T-helper 2 cell treated with Interferon-gamma antibody and Interleukin-4, amounts not matched to agents 5 μg/mL and 100 μg/mL, for 36 hours (primary cell): ENCODE measurements at places on chromosomes 16 and 17.

DNA sequence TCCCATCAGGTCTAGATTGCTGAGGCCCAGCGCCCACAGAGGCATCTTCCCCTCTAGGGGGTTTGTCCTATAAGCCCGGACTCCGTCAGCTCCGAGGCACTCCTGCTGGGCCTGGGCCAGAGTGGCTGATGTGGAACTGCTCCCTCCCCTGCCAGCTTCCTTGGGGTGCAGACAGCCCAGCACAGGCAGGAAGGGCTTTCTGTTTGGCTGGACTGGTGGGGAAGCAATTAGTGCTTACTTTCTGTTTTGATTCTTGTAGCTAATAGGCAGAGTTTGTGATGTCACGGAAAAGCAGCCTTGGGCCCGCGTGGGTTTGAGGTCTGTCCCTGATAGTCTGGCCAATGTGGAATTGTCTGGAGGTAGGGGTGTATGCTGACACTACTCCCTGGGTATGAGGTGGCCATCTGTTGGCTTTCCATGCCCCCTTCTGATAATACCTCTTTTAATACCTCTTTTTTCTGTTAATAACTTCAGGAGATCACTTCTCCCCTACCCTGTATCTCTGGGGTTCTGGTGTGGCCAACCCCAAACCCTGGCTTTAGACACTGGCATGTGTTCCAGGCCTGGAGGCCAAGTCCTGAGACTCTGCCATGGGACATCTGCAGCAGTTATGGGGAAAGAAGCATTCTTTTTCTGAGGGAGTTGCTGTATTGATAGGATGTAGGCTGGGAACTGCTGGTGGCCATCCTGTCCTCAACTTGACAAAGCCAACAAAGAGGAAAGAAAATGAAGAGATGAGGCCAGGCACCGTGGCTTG is 190.9 kb downstream of the RAB11FIP4 start:
- no peak for DNase-seq
- peaks cover 4% of the 10 kb centered on the region for H3K4me1 ChIP-seq
- H3K27ac ChIP-seq, result no peak overlapping the region
- H3K36me3 ChIP-seq, result no peaks in the 10 kb centered on the region

GRCh38 chr16:31458073-31458843 is 1.0 kb upstream of the ARMC5 start:
- no peaks in the 10 kb centered on the region for H3K27me3 ChIP-seq
- DNase-seq, result peak; percentile 54
- H3K36me3 ChIP-seq, result peaks cover 30% of the 10 kb centered on the region
- peak overlapping the region; percentile 88 for H3K4me3 ChIP-seq

GRCh38 chr16:86077243-86077940 is 178.4 kb downstream of the IRF8 start:
- H3K27ac ChIP-seq, result no peak overlapping the region
- H3K4me3 ChIP-seq, result no peak overlapping the region

GRCh38 chr17:70437656-70438055 is 268.3 kb downstream of the KCNJ2 start:
- no peaks in the 10 kb centered on the region for H3K4me1 ChIP-seq
- H3K36me3 ChIP-seq, result no peaks in the 10 kb centered on the region
- H3K4me3 ChIP-seq, result no peak overlapping the region
- DNase-seq, result no peak
- H3K27me3 ChIP-seq, result no peaks in the 10 kb centered on the region

- no peaks in the 10 kb centered on the region for H3K36me3 ChIP-seq
- no peak overlapping the region for H3K4me3 ChIP-seq
- no peak overlapping the region for H3K27ac ChIP-seq
- H3K27me3 ChIP-seq, result no peaks in the 10 kb centered on the region
These were observed 4.4 kb downstream of the SERPINF2 start for GRCh38 chr17:1746975-1747543.

- peak overlapping the region; percentile 99 for H3K27ac ChIP-seq
- H3K4me3 ChIP-seq, result peak overlapping the region; percentile 93
- peaks cover 58% of the 10 kb centered on the region for H3K4me1 ChIP-seq
These were observed 2.9 kb downstream of the RNASEK start for GRCh38 chr17:7014995-7015958.

DNA sequence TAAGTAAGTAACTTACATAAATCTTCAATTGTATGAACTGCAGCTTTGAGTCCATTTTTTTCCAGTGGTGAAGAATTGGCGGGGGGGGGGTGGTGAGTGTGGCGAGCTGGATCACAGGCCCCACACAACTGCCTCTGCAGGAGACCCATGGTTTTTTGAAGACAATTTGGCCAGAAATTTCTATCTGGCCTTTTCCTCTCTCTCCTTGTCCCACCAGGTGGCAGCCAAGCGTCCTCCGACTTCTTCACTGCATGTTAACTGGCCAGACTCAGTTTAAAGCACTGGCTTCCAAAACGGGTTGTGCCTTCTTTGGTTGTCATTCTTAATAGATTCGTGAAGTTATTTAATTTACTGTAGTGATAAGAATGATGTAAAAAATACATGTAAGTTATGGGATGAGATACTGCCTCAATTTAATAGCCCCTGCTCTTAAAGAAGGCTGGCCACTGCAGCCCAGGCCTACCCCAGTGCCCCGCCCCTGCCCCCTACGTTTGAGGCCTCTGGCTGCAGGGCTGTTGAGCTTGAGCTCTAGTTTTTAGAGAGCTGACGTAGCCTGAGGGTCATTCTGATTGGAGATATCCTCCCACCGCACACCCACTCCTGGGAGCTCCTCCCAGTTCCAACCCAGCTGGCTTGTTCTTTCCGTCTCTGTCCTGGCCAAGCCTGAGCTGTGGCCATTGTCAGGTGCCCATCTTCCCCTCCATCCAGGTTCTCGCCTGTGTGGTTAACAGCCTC is 36.4 kb downstream of the AKAP1 start:
- H3K27ac ChIP-seq, result no peak overlapping the region
- peaks cover 17% of the 10 kb centered on the region for H3K36me3 ChIP-seq
- H3K27me3 ChIP-seq, result no peaks in the 10 kb centered on the region
- H3K4me3 ChIP-seq, result no peak overlapping the region
- H3K4me1 ChIP-seq, result no peaks in the 10 kb centered on the region

DNA sequence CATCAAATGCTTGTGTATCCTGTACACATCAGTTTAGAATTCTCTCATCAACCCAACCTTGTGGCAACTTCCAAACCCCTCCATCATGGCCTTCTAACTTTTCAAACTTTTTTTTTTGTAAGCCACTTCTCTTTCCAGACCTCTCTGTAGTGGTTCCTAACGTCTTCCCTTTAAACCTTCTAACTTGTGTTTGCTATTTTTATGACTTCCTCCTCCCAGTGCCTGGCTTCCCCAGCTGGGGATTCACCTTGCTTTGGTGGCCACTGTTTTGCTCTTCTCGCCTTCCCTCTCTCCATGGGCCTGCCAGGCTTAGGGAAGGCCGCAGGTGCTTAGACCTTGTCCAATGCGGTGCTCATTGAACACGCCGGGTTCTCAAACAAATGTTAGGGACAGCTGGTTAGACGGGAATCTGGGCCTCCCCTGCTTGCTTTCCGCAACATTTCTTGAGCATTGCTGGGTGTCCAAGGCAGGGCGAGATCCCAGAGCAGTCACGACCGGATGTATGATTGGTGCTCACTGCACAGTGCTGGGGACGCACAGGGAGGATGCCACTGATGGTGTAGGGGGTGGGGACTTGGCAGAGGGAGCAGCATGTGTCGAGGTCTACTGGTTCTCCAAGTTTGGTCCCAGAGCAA is 1.1 kb upstream of the XYLT2 start:
- peaks cover 28% of the 10 kb centered on the region for H3K4me1 ChIP-seq
- peak overlapping the region; percentile 78 for H3K4me3 ChIP-seq
- no peaks in the 10 kb centered on the region for H3K27me3 ChIP-seq
- peak overlapping the region; percentile 49 for H3K27ac ChIP-seq
- DNase-seq, result no peak

DNA sequence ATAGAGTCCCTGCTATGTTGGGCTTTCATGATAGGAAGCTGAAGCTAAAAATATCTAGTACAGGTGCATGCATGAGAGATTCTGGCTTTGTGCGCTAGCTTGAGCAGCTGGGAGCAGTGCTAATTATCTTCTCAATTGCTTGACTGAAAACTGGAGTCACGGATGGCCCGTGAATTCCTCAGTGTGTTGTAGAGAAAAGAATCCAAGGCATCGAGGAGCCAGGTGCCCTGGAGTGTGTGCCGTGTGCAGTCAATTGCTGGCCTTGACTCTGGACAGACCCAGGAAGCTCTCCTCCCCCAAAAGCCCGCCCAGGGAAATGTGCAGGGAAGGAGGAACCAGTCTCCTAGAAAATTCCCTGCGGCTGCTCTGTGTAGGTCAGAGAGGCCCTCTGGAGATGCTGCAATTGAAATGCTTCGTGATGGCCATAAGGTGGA is 14.2 kb downstream of the LGALS3BP start:
- H3K27me3 ChIP-seq, result no peaks in the 10 kb centered on the region
- H3K4me1 ChIP-seq, result no peaks in the 10 kb centered on the region
- no peak for DNase-seq

DNA sequence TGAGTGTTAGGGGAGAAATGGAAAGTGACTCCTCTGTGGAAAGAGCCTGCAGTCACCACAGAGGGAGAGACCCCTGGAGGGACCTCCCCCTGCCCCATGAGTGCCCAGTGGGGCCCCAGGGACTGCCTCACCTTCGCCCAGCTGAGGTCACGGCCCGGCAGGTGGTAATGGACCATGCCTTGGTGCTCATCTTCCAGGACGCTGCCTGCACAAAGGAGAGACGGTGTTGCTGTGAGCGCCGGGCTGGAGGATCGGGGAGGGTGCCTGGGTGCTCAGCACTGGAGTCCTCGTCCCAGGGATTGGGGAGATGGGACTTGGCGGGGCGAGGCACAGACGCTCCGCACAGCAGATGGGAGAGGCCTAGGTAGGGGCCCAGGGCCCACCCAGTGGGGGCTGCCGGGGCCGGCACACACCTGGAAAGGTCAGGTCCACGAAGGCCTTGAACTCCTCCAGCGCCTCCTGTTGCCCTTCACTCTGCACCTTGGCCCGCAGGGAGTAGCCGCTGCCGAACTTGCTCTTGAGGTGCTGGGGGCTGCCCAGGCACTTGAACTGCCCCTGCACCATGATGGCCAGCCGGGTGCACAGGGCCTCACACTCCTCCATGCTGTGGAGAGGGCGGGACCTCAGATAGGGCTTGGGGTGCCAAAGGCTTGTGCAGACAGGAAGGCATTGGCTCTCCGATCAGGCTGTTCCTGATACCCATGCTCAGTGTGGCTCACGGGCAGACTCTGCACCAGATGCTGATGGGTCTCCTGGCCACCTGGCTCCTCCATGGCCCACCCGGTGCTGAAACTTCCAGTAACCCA is 9.7 kb upstream of the RNPS1 start:
- H3K4me3 ChIP-seq, result no peak overlapping the region
- no peaks in the 10 kb centered on the region for H3K27me3 ChIP-seq
- no peaks in the 10 kb centered on the region for H3K4me1 ChIP-seq
- no peak for DNase-seq
- no peak overlapping the region for H3K27ac ChIP-seq
- no peaks in the 10 kb centered on the region for H3K36me3 ChIP-seq

GRCh38 chr17:17711641-17712162 is 30.4 kb downstream of the RAI1 start:
- no peak for DNase-seq
- no peaks in the 10 kb centered on the region for H3K36me3 ChIP-seq
- H3K27me3 ChIP-seq, result no peaks in the 10 kb centered on the region
- H3K4me3 ChIP-seq, result no peak overlapping the region
- peaks cover 14% of the 10 kb centered on the region for H3K4me1 ChIP-seq
- H3K27ac ChIP-seq, result no peak overlapping the region

DNA sequence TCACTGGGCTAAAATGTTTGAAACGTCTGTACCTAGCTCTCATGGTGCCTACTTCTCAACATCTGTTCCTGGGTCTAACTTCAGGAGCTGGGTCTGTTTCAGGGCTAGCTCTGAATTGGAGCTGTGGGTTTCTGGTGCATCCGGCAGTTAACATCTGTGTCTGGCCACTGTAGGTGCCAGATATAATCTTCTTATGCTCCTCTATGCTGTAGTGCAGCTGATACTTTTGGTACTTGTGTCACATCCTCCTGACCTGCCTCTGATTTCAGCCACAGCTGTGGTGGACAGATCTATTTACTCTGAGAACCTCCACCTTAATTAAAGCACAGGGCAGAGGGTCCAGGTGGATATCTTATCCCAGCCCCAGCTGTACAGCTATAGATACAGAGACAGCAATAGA is 496.5 kb upstream of the CDH11 start:
- H3K27ac ChIP-seq, result no peak overlapping the region
- no peak overlapping the region for H3K4me3 ChIP-seq
- no peaks in the 10 kb centered on the region for H3K36me3 ChIP-seq
- H3K27me3 ChIP-seq, result no peaks in the 10 kb centered on the region

GRCh38 chr17:27502526-27503324 is 46.5 kb downstream of the KSR1 start:
- no peak overlapping the region for H3K4me3 ChIP-seq
- peaks cover 3% of the 10 kb centered on the region for H3K4me1 ChIP-seq
- H3K27me3 ChIP-seq, result no peaks in the 10 kb centered on the region
- DNase-seq, result no peak
- H3K27ac ChIP-seq, result no peak overlapping the region

DNA sequence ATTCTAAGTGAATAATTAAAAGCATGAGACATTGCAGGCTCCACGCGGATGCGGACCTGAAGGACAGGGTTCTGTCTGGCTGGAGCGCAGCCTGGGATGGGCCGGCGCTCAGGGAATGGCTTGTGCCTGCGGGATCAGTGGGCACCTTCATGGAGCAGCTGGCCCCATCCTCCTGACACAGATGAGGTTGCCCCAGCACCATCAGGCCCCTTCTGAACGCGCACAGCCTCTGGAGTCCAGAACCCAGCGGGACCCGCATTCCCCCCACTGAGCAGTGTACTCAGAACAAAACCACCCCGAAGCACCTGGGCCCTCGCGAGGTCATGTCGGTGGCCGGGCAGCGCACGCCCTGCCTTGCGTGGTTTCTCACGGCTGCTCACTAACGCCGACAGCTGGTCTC is 70.5 kb upstream of the CHMP6 start:
- DNase-seq, result no peak
- no peaks in the 10 kb centered on the region for H3K4me1 ChIP-seq
- peaks cover 20% of the 10 kb centered on the region for H3K36me3 ChIP-seq
- H3K27ac ChIP-seq, result no peak overlapping the region
- no peak overlapping the region for H3K4me3 ChIP-seq

DNA sequence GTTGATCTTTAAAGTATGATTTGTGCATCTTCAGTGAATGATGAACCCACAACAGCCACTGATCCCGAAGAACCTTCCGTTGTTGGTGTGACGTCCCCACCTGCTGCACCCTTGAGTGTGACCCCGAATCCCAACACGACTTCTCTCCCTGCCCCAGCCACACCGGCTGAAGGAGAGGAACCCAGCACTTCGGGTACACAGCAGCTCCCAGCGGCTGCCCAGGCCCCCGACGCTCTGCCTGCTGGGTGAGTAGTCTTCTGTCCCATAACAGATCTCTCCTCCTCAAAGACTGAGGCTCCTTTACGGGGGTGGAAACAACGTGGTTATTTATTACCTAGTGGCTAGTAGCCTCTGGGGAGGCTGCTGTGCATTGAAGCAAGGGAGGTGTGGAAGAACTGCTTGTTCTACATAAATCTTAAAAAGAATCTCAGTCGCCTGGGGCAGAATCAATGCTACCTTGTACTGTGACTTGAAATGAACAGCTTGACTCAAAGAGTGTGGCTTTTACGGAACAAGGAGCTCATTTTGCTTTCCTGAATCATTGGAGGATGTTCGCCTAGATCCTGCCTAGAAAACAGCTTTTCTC is 63.0 kb upstream of the CLEC18A start:
- no peak overlapping the region for H3K4me3 ChIP-seq
- H3K4me1 ChIP-seq, result peaks cover 2% of the 10 kb centered on the region
- DNase-seq, result no peak
